Activated CD8-positive, alpha-beta memory T cell treated with anti-CD3 and anti-CD28 coated beads for 36 hours (primary cell): ENCODE measurements at places on chromosomes 12 and 14. TPM values are rescaled to one million over a fixed set of nuclear protein-coding genes. Genes with fewer than 3 reads are reported as not detected.

Gene C12orf57
- total RNA-seq, result 234 TPM

Gene PTPRO
- total RNA-seq, result not detected

Gene PDE3A
- total RNA-seq, result not detected

Gene DGKA
- total RNA-seq, result 219 TPM

Gene SMOC1
- not detected for total RNA-seq

Gene AMDHD1
- total RNA-seq, result 2.6 TPM

Gene DEGS2
- total RNA-seq, result 1.3 TPM

Gene ERBB3
- 1.1 TPM for total RNA-seq

Gene KIF26A
- 0.32 TPM for total RNA-seq

Gene NINJ2
- total RNA-seq, result 2.1 TPM

Gene C12orf54
- total RNA-seq, result not detected

Gene EP400
- 48.8 TPM for total RNA-seq

Gene TCL1B
- not detected for total RNA-seq

Gene JPH4
- total RNA-seq, result 0.65 TPM

Gene MANSC4
- total RNA-seq, result not detected

Gene CEP290
- total RNA-seq, result 16.5 TPM

Gene FRS2
- total RNA-seq, result 8.5 TPM
